ENCODE measurements at places on chromosomes 6 and 20.

DNA sequence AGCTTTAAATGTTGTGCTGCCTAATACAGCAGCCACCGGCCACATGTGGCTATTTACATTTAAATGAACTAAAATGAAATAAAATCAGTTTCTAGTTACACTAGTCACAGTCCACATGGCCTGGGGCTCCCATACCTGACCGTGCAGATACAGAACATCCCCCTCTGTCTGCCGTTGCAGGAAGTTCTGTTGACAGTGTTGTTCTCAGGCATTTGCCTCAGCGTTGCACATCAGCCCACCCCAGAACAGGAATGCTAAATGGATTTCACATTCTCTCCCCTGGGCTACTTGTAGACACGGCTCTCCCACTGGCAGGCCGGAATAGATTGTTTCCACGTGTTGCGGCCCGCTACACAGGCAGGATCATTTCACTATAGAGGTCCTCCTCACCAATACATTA lies 26.3 kb downstream of the JAG1 start:
- no peak for DNase-seq

DNA sequence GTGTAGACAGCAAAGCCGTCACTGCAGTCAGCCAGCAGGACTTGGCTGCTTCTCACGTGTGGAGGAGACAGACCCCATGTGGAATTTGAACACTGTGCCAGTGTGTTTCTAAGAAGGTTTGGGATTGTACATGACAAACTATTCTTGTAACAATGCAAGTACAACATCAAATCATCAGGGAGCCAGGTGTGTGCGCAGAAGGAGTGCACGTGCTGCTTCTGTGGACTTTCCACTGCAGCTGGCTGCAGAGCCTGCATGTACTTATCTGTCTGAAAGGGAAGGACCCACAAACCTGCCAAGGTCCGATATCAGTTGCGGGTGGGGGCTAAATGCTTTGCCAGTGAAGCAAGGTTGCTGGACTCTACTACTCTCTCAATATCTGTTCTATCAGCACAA lies 211.6 kb downstream of the WDR27 start:
- no peak for DNase-seq

DNA sequence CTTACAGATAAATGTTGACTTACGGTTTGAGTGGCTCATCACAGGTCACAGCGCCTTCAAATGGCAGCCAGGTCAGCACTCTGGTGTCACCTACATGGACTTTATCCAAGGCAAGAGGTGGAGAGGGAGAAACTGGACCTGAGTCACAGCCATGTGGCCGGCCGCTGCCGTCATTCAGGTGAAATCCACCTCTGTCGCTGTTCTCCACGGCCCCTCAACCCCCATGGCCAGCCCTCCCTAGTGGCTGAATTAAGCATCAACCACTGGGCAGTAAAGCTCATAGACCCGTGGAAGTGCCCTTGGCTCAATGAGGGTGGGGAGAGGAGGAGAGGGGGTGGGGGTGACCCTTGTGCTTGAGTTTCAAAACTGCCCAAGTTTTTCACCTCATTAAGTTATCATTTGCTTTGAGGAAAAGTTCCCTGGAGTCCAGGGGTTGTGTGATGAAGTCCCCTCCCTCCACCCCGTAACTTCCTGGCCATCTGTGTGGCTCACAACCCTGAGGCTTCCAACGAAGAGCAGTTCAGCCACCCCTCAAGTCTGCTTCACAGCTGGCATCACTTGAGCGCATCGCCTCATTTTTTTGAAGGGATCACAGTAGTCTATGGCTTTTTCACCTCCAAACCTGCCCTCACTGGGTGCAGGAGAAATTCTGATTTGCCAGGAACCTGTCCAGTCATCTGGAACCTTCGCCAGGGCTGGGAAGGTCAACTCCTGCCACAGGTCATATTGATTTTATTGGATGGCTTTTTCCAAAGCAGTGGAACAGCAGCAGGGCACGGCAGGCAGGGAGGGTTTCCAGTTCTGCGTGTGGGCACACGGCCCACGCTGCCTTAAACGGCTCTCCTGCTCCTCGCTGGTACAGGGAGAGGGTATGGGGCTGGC lies 43.5 kb upstream of the APCDD1L start:
- no peak for DNase-seq

DNA sequence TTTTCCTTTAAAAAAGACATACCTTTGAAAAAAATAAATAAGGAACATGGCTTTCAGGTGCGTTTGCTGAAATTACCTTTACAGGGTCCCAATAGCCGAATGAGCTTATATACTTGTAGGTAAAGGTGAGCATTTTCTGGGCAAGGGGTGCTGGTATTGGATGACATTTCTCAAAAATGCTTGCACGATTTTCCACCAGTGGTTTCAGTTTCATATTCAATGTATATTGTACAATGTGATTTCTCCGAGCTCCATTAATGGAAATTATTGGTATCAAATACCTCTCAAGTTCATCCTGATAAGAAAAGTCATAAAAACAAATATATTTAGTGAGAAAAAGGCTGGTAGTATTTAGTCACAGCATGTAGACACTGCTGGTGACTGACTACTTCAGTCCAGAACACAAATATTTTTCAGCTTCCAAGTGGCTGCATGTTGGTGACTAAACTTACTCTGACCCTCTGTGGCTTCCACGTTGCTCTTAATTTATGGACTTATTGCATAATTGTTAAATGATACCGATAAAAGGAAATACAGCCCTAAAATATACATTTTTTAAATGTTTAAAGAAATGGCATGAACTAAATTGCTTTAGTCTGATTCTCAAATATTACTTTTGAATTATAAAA lies 32.9 kb upstream of the ZBTB24 start:
- no peak for DNase-seq

DNA sequence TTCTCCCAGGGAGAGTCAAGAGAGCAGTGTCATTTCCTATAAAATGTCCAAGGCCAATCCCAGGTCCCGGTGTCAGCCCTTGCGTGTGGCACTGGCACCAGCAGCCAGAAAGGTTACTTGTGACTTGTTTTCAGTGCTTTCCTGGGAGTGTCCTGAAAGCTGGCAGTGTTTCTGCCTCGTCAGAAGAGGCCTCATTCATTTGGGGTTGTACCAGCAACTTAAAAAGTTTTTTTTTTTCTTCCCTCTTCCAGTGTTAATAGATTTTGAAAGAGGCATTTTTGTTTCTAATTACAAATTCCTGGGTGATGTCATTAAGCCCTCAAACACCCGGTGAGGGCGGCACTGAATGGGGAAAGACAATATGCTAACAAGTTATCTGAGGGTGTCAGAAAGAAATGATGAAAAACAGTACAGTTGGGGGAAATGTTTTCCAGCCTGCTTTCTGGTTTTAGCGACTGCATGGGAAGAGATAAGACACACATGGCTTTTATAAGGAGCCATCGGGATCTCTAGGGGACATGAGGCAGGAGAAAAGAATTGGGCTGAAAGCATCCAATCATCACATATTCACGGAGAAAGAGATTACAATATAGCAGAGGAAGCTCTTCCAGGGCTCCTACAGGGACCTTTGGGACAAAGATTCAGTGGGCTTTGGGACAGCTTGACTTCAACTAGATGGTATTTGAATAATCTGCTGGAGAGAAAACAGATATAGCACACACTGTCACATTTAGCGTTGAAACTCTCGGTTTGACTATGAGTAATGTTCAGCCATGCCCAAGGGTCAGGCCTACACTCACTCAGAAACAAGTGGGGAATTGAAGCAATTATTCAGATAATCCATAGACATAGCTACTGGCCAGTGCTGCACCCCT lies 153.0 kb downstream of the BCAS1 start:
- DNase-seq = no peak

- no peak for DNase-seq
Observed at GRCh38 chr6:37860226-37860839, 40.8 kb downstream of the ZFAND3 start.

DNA sequence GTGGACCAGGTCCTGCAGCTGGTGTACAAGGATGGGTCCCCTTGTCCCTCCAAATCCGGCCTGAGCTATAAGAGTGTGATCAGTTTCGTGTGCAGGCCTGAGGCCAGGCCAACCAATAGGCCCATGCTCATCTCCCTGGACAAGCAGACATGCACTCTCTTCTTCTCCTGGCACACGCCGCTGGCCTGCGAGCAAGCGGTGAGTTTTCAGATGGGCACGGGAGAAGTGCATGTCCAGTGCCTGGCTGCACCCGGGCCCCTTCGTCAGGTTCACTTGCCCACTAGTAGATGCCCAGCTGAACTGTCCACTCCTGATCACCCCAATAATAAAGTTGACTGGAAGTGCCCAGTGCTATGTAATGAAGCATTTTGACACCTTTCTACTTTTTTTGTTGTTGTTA lies 48.3 kb upstream of the SLC22A1 start:
- no peak for DNase-seq

DNA sequence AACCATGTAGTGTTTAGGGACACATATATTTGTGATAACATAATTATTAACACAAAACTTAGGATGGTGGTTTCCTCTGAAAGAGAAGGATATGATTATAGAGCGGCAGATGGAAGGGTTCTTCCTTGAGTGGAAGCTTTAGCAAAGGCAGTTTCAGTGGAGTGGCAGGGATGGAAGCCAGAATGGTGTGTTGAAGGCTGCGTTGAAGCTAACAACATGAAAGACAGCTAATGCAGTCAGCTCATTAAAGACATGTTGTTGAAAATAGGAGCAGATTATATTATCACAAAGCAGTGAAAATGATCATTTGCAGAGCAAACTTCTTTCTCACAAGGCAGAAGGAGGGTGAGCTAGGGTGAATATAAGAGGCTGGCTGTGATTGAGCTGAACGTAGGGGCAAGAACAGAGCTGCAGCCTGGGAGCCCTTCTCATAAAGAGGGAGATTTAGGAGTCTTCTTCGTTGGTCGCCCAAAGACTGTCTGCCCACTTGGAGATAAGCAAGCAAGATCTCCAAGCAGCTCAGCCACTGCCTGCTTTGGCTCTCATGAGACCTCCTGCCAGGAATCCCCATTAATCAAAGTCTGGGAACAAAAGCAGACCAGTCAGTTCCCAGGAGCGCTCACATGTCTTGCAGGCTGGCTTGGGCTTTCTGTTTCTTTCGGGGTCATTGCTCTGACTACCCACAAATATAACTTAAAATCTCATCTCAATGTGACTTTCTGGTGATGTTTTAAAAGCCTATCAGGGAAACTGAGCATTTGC lies 2.6 kb upstream of the ANKRD6 start:
- DNase-seq = no peak

DNA sequence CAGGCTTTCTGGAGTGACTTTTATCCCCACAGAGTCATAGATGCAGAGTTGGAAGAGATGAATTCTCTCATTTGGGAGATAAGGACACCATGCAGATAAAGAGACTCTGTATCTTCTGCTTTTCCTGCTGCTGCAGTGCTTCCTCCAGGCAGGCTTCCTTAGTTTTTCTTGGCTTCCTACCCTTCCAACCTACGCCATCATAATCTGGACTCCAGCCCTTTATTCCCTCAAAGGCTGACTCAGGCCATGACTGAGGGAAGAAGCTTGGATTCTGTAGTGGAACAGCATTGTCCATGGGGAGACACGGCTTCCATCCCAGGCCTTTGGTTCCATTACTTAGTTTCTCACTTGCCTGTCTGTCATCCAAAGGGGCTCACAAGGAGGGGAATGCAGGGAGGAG lies 6.5 kb upstream of the RNF24 start:
- no peak for DNase-seq

GRCh38 chr6:80639181-80639629 lies 532.7 kb downstream of the BCKDHB start:
- DNase-seq = no peak

GRCh38 chr6:12947967-12948366 lies 231.4 kb downstream of the PHACTR1 start:
- no peak for DNase-seq

DNA sequence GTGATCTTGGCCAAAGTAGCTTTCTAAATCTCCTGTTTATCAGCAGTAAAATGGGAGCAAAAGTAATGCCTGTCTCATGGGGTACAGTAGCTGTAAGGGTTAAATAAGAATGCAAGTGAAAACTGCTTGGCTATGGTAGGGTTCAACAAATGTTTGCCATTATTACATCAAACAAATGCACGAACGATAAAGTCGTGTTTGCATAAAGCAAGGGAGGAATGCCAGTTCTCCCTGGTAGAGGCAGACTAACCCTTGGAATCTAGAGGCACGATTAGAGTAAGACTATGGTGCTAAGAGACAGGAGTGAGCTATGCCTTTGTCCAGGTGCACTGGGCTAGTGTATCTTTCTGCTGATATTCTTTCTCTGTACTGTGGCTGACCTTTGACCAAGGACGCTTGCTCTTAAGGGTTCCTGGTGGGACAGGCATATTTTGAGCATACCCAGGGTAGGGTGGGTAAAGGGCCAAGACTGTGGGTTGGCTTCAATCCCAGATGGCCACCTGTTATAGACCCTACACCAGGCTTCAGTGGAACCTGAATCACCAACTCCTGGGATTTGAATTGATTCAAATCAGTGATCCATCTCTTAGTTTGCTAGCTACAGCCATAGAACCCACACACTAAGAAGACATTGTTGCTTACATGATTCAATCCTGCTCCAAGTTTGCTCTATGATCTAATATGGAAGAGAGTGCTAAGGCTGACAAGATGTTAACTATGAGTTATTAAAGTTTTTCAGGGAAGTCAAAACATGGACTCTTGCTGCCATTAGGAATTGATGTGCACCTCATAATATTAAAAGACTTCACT lies 139.9 kb downstream of the CCDC170 start:
- no peak for DNase-seq

GRCh38 chr20:53073636-53074415 lies 101.7 kb downstream of the TSHZ2 start:
- DNase-seq = no peak

DNA sequence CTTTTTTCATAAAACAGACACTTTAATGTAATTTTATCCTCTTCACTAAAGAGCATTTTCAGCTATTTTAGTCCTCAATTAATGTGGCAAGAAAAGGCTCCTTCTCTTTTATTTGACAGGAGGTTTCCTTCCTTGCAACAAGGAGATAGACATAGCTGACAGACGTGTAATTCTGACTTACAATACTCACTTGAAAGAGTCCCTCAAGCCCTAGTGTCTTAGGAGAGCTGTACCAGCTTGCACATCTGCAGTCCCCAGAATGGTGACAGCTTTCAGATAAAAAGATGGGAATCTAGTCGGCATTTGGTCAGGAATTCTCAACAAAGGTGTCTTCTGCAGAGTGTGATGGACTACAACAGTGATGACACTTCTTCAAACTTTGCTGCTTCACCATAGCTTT lies 603.7 kb upstream of the PTCHD4 start:
- no peak for DNase-seq

- no peak for DNase-seq
Observed at GRCh38 chr6:55652429-55652828, 73.4 kb upstream of the HMGCLL1 start.

GRCh38 chr20:47998736-47999135 lies 213.5 kb upstream of the SULF2 start:
- no peak for DNase-seq

- DNase-seq = no peak
Observed at GRCh38 chr6:168123165-168123911, 44.3 kb upstream of the FRMD1 start.

Data from activated naive CD8-positive, alpha-beta T cell treated with anti-CD3 and anti-CD28 coated beads, Interleukin-2, amount 50 U/mL, for 16 hours (primary cell).